AG09309 (cell line): ENCODE measurements at places on chromosomes 3 and 15.
A peak's percentile ranks its signal among the peaks of the same experiment; 100 is the strongest.

- DNase-seq: no peak
These were observed 278.5 kb upstream of the UMPS start for GRCh38 chr3:124451630-124452317.

GRCh38 chr3:144364737-144365136 is 393.1 kb downstream of the DIPK2A start:
- DNase-seq: no peak

GRCh38 chr15:93311620-93312019 is 222.6 kb upstream of the RGMA start:
- DNase-seq: no peak

GRCh38 chr3:126261037-126261436 is 80.7 kb upstream of the ALDH1L1 start:
- peak; percentile 59 for DNase-seq

DNA sequence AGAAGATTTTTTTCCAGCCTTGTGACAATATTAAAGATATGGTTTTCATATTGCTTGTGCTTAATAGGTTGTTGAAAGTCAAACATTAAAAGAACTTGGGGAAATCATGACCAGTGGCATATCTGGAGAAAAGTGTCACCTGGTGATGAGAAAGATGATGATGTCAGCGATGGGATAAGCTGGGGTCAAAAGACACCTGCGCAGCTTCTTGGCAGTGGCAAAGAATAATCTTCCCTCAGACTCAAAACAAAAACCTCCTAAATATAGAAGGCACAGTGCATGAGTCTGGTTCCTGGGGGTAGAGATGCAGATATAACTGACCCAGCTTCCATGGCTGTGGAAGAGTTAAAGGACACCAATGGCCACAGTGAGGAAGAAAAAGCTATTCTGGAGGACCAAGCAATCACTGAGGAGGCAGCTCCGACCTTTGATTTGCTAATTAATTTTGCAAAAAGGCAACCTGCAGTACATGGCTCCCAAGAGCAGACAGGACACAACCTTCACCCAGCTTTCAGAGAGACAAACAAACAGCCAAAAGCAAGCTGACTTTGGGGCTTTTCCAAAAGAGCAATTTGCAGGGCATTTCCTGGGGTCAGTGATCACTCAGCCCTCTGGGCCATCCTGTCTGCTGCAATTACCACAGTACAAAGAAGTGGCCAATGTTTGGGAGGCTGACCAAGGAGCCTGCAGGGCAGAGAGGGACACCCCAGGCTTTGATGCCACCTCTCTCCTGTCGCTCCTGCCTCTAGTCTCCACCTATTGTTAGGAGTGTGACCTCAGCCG is 17.6 kb upstream of the SEMA5B start:
- no peak for DNase-seq

DNA sequence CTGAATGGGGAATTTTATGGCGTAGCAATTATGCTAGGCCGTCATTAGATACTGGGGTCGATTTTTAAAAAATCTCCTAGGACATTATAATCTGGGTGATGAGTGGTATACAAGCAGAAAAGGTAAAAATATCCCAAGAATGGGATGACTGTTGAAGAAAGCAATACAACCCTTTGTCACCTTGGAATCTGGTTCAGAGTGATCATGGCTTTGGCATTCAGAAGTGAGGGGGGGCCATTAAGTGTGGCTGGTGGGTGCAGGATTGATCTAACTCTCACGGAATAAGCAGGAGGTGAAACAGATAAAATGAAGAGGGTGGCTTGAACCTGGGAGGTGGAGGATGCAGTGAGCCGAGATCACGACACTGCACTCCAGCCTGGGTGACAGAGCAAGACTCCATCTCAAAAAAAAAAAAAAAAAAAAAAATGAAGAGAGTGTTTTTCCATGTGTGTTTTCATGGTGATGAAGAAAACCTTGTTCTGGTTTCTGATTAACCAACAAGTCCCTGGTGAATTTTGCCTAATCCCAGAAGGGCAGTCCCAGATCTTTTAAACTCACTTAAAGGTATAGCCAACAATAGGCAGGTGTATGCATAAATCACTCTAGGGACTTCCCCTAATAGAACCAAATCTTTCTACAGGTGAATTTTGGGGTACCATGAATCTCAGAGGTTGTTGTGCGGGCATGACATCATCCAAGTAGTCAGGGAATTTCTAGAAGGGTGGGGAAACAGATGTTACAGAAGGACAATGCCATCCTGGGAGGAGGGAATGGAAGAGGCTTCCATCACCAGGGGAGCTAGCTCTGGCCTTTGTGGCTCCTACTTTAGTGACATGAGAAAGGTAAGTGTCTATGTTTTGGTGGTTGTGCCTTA is 3.1 kb upstream of the RAD54L2 start:
- no peak for DNase-seq

GRCh38 chr3:11606865-11607440 is 36.8 kb downstream of the VGLL4 start:
- no peak for DNase-seq

- DNase-seq: no peak
These were observed 10.7 kb upstream of the TRAK1 start for GRCh38 chr3:42080453-42080872.

DNA sequence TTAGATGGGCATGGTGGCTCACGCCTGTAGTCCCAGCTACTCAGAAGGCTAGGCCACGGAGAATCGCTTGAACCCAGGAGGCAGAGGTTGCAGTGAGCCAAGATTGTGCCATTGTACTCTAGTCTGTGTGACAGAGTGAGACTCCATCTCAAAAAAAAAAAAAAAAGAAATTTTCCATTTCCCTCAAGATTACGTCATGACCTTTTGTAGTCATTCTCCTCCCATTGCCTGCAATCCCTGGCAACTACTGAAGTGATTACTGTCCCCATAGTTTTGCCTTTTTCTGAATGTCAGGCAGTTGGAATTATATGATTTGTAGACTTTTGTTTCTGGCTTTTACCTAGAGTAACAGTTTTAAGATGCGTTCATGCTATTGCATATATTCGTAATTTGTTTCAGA is 28.0 kb downstream of the WDR76 start:
- no peak for DNase-seq

DNA sequence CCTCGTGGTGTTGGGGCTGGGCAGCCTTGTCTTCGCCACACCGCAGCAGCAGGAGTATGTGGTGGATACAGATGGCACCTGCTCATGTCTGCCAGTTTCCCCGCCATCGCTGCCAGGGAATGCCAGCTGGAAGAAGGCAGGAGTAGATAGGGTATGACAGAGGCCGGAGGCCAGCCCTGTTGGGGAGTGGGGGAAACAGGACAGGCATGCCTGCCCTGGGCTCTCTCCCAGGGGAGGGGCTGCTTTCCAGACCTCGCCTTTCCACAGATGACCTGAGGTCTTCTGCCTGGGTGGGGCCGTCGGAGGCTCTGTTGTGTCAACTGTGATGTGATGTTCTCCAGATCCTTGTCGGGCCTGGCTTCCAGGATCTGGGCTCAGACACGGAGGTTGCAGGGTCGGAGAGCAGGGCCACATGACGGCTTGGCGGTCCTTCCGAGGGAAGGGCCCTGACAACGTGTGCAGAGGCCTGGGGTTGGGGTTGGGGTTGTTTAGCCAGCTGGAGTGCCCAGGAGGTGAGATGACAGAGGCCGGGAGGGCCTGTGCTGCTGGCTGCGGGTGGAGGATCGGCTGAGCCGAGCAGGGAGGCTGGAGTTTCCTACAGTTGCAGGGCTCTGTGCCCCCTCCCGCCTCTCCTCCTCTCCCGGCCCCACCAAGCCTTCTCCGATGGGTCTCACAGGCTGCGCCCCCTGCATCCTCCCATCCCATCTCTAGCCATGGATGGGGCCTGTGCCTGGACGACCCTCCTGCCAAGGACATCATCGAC is 102.0 kb downstream of the TBC1D2B start:
- no peak for DNase-seq

DNA sequence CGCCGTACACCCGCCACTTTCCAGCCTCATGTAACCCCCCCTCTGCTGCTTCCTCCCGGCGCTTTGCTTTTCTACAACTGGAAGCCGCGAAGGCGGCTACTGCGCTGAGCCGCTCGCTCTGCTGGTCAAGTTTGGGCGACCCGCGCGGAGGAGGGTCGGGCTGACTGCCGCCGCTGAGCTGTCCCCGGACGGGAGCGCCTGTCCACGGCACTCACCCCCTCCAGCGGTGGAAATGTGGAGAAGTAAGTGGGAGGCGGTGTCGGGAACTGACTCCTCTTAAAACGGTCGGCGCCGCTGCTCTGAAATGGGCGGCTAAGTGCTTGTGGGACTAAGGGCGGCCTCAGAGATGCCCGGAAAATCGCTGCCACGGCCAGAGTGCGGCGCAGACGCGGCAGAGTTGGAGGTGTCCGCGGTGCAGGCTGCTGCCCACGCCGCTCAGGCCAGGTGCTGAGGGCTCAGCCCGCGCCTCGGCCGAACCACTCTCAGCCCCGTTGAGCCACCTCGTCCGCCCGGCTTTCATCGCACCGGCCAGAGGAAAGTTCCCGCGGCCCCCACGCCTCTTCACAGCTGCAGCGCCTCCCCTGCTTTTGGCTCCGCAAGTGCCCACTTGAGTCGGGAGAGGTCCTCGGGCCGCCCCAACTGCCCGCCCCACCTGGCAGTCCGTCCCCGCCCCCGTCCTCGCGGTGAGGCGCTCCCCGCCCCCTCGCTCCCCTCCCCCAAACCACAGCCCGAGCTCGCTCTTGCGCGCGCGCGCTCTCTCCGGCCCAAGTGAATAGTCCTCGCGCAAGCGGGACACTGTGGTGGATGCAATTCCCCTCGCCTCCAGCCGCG is at the start of gene EPHA6:
Gene EPHA6, plus strand, starts transcription at position 775 of the 831 bp plus-strand sequence.
- no peak for DNase-seq

- DNase-seq: no peak
These were observed 53.8 kb upstream of the CPB1 start for GRCh38 chr3:148773805-148774204.

- DNase-seq: no peak
These were observed 26.5 kb upstream of the POLR2M start for GRCh38 chr15:57680021-57680420.

DNA sequence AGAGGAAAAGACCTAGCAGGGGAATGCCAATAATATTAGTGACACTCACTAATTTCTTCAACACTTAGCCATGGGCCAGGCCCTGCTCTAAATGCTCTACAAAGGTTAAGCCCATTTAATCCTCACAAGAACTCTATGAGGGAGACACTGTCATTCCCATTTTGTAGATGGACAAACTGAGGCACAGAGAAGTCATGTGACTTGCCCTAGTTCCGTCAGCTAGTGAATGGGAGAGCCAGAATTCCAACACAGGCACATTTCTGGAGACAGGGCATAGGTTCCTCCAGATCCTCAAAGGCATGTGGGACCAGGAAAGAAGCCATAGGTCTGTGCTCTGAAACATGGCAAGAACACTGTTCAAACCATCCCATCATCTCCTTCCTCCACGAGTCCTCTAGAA is 31.5 kb downstream of the LOXL1 start:
- no peak for DNase-seq

GRCh38 chr3:59482684-59483083 is 432.9 kb upstream of the CFAP20DC start:
- DNase-seq: peak; percentile 20

- DNase-seq: no peak
These were observed 587 bp downstream of the PIGX start for GRCh38 chr3:196712514-196713413.

DNA sequence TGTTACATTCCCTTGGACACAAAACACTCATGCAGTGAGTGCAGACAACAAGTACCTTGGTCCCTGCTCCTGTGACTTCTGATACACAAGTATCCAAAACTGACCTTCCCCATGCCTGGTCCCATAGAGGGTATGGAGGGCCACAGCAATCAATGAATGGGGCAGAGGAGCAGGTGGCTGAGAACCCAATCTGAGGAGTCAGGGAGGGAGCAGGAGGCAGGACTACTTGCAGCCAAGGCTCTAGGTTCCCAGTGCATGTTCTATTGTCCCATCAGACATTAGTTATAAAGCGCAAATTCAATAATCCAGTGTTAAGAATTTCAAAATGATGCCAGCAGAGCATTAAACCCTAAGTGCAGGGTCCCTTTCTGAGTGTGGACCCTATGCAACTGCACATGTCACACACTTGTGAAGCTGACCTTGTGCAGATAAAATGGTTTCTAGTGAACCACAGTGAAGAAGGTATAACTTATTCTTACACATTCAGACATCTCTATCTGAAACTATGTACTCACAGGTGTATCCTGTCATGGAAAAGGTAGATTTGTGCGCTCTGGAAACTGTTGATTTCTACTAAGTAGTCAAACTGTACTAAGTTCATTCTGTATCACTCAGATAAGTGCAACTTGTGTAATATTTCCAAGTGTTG is 107.3 kb upstream of the ABI3BP start:
- DNase-seq: no peak

DNA sequence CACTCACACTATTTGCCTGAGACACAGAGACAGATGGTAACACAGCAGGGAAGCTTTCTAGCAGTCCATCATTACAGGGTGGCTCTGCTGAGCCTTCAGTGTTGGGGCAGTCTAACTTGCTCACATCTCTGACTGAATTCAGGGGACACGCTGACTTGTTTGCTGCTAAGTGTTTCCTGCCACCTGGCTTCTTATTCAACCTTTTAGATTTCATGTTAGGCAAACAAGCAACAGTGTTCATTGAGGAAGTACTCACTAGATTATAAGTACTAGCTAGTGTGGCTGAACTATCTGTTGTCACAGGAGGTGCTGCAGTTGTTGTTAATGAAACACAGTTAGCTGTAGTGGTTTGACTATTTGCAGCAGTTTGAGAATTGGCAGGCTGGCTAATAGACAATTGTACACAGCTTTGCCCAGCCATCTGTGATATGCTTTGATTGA is 37.3 kb downstream of the USF3 start:
- DNase-seq: no peak

GRCh38 chr3:107250221-107250620 is 127.0 kb upstream of the CCDC54 start:
- DNase-seq: no peak

- no peak for DNase-seq
These were observed 60.0 kb downstream of the ST6GAL1 start for GRCh38 chr3:186990277-186990676.

GRCh38 chr15:39388118-39388517 is 192.8 kb upstream of the THBS1 start:
- no peak for DNase-seq

- DNase-seq: no peak
These were observed 12.0 kb downstream of the CRTAP start for GRCh38 chr3:33125840-33126239.

DNA sequence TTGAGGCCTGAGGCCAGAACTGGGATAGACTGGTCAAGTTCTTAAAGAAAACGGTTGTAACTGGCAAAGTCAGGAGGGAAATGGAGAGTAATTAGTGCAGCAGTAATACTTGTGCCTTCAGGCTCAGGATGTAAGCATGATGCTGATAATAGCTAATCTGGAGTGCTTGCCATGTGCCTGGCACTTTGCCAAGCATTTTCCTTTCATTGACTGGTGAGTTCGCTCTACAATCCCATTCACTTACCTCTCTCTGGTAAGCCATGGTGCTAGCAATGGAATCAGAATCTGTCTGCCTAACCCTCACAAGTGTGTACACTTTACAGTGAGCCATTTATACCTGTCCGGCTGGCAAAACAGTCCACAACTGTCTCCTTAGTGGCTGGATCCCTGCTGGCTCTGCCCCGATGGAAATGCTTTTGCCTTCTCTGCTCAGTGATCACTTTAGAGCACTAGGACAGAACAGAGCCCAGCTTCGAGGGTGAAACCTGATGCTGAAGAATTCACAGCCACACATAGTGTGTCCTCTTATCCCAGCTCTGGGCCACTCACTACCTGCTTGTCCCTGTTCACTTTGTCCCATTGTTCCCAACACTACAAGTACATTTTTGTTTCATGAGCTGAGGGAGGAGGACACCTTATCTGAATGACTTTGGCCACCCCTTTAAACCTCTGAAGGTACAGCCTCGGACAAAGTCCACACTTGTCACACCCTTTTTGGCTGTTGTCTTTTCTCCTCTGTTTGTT is 10.3 kb downstream of the CHP1 start:
- no peak for DNase-seq

- DNase-seq: no peak
These were observed 88.6 kb downstream of the SLCO3A1 start for GRCh38 chr15:91941871-91942658.
